NCI-H2029 treated with DMSO at 0.1 percent for 48 hours (cell line): ENCODE measurements at places on chromosomes 2 and 18.

DNA sequence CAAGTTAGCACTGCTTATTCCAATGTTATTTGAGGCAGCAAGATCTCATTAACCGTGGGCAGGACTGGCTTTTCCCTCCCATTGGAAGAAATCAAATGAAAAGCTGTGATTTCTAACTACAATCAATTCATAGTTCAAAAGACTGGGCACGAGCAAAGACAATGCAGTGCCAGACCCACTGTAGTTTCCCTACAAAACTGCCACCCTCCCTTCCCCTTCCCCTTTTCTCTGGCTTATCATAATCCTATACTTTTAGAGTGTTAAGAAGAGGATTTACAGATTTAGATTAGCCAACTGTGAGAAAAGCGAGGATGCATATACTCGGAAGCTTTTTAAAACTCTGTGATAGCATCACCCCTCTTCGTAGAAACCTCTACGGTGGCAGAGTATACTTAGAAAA, 260.4 kb downstream of the STK39 start:
- no peak for DNase-seq

- no peak for DNase-seq
Measured at GRCh38 chr18:63145166-63145850, 174.3 kb downstream of the BCL2 start.

DNA sequence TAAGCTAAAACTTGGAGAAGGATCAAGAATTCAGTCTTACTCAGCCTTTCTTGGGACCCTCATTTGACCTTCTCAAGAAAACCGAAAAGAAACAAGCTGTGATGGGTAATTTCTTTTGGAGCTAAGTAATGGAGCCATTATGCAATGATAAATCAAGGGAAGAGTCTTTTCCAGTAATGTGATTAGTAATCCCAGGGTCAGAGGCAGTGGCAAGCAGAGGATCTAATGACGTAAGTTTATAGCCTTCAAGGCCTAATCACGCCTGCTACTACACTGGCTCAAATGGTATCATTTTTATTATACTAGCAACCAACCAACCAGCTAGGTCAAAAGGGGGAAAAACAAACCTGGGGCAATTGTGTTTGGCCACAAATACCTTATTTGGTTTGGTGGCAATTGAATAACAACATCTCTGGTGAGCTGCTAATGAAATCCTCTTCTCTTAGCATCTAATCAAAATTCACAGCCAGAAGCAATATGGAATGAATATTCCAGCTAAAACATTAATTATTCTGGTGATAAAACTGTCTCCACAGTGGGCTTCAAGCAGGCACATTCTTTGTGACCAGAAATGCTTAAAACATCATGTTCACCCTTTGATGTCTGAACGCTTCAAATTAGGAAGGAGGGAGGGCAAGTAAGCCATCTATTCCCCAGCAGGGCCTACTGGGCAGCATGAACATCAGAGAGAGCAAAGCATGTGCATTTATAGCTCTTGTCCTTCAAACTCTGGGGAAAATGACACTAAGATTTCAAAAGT, 114.9 kb upstream of the SULT1C3 start:
- no peak for DNase-seq

- no peak for DNase-seq
Measured at GRCh38 chr2:142270291-142270690, 139.5 kb upstream of the LRP1B start.

- no peak for DNase-seq
Measured at GRCh38 chr18:54805571-54806334, 22.5 kb upstream of the RAB27B start.

DNA sequence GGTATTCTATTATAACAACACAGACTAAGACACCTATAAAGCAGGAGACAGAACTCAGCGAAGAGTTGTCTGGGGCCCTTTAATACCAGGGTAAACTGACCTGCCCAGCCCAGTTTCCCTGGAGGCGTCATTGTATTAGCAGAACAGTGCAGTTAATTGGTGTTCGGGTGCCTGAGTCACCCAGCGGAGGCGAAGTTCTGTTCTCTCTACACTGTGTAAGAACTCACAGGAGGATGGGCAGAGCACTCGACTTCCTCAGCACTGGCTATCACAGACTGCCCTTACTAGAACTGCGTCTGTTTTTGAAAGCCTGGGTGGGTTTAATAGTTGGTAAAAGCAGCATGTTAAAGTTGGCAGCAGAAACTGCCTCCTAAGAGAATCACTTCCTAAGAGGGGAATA, 106.5 kb upstream of the ATP8B1 start:
- DNase-seq: no peak

DNA sequence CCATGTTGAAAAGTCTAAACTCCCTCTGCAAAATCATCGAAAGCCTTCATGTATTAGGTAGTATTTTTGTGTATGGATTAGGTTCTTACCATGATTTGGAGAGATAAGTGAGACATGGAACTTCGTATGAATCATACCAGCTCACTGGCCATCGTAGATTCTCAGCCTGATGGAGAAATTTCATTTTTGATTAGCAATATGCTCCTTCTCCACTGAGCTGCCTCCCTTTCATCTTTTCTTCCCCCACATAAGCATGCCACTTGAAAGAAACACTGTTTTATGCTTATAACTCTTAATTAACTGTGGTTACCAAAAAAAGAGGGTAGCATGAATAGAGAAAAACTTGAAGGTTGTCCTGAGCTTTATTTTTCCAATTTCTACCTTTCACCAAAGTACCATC, 111.9 kb downstream of the NCK2 start:
- no peak for DNase-seq

- no peak for DNase-seq
Measured at GRCh38 chr2:237818066-237818473, 19.5 kb downstream of the RBM44 start.

GRCh38 chr2:558302-558642, 118.9 kb downstream of the TMEM18 start:
- DNase-seq: no peak

DNA sequence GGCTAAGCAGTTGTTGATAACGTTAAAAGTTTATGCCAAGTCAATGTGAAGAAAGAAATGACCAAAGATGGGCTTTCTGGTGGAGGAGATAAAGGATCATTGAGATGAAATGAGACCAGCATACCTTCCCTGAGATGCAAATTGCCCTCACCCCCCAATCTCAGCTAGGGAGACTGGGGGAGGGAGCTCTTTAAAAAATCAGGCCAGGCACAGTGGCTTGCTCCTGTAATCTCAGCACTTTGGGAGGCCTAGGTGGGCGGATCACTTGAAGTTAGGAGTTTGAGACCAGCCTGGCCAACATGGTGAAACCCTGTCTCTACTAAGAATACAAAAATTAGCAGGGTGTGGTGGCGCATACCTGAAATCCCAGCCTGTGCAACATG, 30.9 kb upstream of the KCMF1 start:
- DNase-seq: no peak

- DNase-seq: no peak
Measured at GRCh38 chr2:130370490-130370889, 14.6 kb downstream of the PTPN18 start.

DNA sequence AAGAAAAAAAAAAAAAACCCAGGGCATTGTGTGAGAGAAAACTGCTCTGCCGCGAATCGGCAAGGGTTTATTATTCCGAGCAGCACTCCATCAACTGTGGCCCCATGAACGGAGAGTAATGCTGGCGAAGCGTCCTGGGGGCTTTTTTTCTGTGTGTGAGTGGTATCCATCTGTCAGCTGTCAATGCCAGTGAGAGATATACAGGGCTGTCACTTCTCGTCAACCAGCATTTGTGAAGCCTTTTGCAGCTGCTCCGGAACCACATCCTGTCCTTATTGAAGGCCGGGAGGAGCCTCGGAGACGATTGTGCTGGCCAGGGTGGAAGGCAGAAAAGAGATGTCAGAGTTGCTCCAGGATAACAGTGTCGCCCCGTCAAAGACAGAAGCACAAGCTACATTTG, 356.9 kb upstream of the SMIM21 start:
- DNase-seq: no peak

GRCh38 chr2:102103284-102103683, 39.3 kb upstream of the IL1R1 start:
- DNase-seq: no peak

DNA sequence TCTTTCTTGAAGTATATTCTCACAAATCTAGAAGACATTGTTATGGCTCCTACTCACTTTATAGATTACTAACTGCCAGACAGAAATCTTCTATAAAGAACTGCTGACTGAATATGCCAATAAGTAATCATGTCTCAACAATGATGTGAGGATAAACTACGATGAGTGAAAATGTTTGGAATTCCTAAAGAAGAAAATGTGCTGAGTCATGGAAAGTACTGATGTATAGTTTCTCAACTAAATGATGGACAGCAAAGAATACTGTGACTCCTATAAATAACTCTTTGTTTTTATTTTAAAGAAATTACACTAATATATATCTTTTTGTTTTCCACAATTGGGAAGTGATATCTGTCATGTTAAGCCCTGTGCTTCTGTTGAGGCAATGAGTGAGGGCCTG, 232.9 kb downstream of the LNPK start:
- no peak for DNase-seq

- DNase-seq: no peak
Measured at GRCh38 chr18:3447068-3447894, 2.7 kb upstream of the TGIF1 start.

DNA sequence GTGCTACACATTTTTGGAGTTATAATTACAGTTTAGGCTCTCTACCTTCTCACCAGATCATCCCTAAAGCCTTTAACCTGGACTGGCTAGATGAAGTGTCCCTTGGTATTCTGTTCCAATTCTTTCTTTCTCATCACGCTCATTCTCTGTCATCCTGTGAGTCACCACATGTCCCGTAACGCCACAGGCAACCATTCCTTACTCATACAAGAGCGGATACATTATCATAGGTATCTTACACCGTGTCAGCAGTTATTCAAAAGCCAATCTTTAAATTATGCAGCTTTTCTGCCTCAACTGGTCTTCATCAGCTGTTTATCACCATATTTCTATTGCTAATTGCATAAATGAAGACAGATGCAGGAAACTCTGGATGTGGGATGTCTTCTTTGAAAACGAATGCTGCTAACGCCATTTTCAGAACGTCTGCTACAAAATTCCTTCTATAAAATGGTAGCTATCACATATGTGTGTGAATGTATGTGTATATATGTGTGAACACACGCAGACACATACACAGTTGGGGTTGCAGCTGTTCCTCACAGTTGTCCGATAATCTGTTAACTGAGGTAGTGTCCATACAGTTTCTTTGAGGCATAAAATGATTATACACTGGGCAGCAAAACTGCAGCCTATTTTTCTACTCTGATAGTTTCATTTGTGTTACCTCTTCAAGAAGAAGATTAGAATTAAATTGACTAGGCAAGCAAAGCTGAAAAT, 47.9 kb downstream of the EML6 start:
- no peak for DNase-seq

DNA sequence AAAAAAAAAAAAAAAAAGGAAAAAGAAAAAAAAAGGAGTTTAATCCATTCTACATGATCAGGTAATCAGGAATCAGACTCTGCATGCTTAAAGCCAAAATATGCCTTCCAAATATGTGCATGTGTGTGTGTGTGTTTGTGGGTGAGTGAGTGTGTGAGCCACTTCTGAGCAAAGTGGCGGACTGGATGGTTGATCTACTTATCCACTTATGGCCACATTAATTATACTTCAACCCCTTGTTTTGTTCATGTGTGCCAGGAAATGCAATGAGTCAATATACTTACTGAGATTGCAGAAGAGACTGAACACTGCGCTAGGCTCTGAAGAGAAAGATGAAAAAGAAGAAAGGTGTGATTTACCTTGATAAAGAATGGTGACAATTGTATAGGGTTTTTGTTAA, 586.5 kb upstream of the NXPH2 start:
- peak; percentile 60 for DNase-seq

DNA sequence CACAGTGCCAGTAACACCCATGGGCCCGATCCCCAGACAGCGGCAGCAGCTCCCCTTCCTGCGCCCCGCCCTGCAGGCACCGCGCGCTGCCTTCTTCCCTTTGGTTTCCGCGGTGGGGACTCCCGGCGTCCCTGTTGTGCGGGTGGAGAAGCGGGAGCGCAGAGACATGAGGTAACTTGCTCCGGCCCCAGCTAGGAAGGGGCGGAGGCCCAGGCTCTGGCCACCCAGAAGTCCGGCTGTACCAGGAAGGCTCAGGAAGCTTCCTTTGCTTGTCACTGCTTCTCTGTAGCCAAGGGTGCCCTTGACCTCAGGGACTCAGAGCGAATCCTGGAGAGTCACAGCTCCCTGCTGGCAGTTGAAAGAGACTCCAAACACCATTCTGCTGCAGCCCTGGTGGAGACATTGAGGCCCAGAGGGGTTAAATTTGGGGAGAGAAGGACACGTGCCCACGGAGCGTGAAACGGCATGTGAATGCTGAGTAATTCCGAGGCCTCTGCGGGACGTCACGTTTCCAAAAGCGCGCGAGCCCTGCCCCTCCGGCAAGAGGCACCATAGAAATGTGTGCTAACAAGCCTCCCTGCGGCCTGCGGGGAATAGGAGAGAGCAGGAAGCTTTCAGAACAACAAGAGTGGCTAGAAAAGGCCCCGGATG, 6.7 kb upstream of the ADCY3 start:
- DNase-seq: no peak

- DNase-seq: peak; percentile 40
Measured at GRCh38 chr18:13245481-13246000, 27.0 kb downstream of the LDLRAD4 start.
